ENCODE measurements at places on chromosomes 13 and 19. TPM values are rescaled to one million over a fixed set of nuclear protein-coding genes. Genes with fewer than 3 reads are reported as not detected.

Gene MYBPC2
- polyA plus RNA-seq: not detected

DNA sequence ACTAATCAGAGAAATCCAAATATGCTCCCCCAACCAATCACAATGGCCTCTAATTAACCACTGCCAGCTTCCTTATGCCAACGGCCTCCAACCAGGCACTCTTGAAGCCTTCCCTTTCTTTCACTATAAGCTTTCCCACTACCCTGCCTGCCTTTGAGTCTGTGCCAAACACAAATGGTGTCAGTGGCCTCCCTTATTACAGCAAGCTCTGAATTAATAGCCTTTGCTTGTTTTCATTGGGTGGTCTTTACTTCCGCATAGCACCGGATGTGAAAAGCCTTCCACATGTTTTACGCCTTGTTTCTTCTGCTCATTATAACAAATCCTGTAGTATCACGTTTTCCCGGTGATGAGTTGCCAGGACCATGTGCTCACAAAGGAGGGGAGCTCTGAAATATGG lies 1.4 kb upstream of the EDDM13 start:
- DNase-seq: no peak

DNA sequence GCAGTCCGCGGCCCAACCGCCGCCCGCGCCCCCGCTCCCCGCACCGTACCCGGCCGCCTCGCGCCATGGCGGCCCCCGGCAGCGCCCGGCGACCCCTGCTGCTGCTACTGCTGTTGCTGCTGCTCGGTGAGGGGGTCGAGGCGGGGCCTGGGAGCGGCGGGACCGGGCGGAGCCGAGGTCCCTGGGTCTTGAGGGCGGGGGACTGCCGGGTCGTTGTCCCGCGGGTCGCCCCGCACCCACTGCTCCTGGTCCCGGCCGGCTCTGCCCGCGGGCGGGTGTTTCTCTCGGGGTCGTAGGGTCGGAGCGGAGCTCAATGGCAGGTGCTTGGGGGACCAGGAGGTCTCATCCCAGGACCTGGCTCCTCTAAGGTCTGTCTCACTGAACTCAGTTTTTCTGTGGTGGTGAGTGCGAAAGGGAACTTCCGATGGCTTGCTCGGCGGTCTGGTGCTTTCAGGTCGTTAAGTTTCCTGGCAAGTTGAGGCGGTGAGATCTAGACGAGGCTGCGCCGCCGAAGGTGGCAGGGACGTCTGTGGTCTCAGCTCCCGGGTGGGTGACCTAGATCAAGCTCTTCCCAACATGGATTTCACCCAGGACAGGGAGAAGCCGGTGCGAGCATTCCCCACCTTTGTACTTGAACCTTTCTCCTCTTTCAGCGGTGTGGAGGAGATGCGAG lies 467 bp downstream of the LAMP1 start:
- peak; percentile 77 for DNase-seq

DNA sequence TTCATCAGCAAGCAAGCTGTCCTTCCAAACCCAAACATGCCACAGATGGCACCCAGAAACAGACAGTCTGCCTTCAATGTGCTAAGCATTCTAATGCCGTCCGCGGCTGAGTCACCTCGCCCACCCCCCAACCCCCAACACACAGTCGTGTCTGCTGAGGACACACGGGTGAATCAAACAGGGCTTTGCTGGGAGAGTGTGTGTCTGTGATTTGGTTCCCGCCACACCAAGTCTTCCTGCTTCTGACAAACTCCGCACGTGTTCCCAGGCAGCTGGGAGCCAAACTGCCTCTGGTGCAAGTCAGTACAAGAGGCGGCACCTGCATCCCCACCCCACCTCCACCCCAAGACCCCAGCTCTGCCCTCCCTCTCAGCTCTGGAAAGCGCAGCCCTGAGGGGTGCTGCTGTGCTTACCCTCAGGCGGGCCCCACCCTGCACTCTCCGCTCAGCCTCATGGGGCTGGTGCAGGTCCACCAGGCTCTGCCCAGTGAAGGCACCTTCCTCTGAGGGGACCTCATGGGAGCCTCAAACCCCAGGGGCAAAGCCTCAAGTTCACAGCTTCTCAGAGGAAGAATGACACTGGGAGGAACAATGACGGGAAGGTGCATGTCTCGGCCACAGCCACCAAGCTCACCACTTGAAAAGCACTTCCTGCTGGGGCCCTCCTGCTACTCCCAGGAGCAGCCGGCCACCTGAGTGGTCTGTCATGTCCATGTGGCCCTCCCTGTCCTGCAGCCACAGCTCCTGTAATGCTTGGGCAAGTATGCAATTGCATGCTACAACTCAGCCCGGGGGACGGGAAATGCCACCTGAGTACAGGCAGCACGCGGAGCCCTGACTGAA lies 15.0 kb upstream of the SLC35E1 start:
- peak; percentile 84 for DNase-seq

DNA sequence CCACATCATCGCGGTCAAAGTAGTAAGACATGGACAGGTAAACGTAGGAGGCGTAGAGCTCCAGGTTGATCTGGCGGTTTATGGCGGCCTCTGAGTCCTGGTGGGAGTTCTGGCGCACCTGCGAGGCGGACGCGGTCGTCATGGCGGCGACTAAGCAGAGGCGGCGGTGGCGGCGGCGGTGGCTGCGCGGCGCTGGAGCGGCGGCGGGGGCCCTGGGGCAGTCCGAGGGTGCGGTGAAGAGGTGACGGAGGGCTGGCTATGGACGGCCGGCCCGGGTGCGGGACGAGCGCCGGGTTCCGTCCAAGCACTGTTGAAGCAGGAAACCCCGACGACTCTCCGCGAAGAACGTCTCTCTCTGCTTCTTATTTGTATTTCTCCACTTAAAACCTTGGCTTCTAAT lies 484.3 kb upstream of the SGCG start:
- no peak for DNase-seq
